Tibial nerve (tissue), 4 donors: ENCODE measurements at places on chromosomes 2 and 18.
A peak's percentile ranks its signal among the peaks of the same experiment; 100 is the strongest.

GRCh38 chr2:216286616-216287231, 85.6 kb downstream of the MARCHF4 start:
- DNase-seq: no peak

GRCh38 chr18:70520867-70521266, 232.0 kb downstream of the SOCS6 start:
- DNase-seq: no peak

- DNase-seq: no peak
Measured at GRCh38 chr2:177574356-177574755, 181.8 kb downstream of the AGPS start.

- DNase-seq: no peak
Measured at GRCh38 chr2:238879621-238880377, 31.9 kb downstream of the TWIST2 start.

GRCh38 chr2:178072383-178073301, at the start of gene PDE11A:
PDE11A (minus strand) TSS chr2:178072777; CDS start chr2:178072437, 340 bp downstream.
- DNase-seq: peak; percentile 52

GRCh38 chr18:75156139-75156750, 52.7 kb downstream of the PTGR3 start:
- DNase-seq: no peak

DNA sequence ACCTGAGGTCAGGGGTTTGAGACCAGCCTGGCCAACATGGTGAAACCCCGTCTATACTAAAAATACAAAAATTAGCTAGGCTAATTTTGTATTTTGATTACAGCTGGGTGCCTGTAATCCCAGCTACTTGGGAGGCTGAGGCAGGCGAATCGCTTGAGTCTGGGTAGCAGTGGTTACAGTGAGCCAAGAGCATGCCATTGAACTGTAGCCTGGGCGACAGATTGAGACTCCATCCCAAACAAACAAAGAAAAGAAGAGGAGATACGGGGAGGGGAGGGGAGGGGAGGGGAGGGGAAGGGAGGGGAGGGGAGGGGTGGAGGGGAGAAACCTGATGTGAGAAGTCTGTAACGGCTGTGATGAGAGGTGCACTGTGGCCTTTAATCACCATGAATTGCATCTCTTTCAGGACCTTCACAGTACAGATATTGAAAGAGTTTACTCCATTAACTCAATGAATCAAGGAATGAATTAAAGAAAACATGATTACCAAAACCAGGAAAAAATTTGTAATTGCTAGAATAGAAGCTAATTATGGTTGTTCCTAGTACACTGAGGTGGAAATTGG, 135.3 kb downstream of the CALCRL start:
- DNase-seq: no peak

- no peak for DNase-seq
Measured at GRCh38 chr18:58726671-58727070, 55.4 kb downstream of the MALT1 start.

DNA sequence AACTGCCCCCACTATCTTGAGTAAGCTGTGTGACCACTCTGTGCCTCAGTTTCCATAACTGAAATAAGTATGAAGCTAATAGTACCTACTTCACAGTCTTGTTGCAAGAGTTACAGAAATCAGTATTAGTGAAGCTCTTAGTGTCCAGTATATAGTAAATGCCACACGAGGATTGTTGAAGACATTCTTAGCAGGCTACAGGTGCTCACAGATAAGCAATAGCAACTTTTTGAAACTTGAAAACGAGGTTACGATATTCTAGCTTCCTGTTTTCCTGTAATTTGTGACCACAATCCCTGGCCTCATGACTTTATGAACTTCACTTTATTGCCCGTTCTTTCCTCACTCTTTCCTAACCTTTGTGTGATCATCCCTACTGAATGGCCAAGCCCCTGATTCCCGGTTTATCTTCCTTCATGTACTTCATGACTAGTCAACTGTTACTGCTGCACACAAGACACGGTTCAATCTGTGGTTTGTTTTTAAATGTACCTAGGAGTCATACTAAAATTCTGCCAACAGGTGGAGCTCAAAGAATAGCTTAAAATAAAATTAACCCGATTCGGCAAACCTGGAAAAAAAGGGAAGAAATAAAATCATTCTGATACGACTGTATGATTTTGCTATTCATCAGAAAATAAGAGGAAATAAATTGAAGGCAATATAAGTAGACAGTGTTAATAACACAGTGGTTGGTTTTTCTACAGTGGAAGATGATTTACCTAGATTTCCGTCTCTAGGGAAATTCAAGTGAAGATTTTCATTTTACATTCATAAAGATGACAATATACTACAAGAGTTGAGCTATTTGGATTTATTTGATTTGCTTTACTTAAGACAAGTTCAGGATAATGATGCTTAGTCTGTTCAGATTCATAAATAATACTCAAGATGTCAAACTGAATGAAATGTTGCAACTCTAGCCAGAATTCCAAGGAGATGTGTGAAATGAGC, 38.1 kb upstream of the STAT1 start:
- DNase-seq: no peak

- DNase-seq: no peak
Measured at GRCh38 chr18:46073474-46074331, 1.6 kb upstream of the PSTPIP2 start.

GRCh38 chr18:55268151-55268601, 308.9 kb upstream of the CCDC68 start:
- DNase-seq: no peak

GRCh38 chr18:70228536-70228935, 23.0 kb upstream of the RTTN start:
- no peak for DNase-seq

GRCh38 chr2:111100087-111100764, 20.5 kb upstream of the BCL2L11 start:
- no peak for DNase-seq

- peak; percentile 77 for DNase-seq
Measured at GRCh38 chr18:77054606-77055428, 77.8 kb downstream of the MBP start.

DNA sequence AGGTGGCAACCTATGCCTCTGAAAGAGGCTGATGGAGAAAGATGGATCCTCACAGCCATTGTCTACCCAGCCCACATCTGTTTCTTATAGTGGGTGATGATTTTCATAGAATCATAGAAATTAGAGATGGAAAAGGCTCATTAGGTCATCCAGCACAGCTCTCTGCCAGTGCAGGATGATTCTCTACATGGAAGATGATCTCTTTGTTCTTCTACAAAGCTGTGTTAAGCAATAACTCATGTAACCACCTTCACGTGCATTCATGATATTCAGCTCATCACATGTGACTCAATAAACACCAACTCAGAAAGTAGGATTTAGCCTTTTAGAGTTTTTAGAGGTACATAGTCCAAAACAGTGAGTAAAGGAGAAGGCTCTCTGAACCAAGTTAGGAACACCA, 539.4 kb upstream of the ID2 start:
- no peak for DNase-seq

DNA sequence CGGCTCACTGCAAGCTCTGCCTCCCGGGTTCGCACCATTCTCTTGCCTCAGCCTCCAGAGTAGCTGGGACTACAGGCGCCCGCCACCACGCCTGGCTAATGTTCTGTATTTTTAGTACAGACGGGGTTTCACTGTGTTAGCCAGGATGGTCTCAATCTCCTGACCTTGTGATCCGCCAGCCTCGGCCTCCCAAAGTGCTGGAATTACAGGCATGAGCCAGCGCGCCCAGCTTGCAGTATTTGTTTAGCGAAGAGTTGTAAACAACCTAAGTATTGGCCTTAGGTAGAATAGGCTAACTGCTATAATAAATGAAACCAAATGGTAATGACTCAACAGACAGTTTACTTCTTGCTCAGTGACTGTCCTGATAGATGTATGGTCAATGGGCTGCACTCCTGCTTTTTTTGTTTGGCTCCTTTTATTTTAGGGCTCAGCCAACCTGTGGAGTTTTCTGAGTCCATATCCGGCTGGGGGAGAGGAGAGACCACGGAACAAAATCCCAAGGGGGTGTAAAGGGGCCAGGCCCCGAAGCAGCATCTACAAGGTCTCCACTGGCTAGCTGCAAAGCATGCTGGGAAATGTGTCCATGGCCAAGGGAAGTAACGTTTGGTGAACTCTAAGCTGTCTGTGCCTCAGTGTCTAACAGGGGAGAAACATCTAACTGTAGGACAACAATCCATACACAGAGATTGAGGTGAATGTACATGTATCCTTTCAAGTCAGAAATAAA, 841.0 kb upstream of the ID2 start:
- no peak for DNase-seq

DNA sequence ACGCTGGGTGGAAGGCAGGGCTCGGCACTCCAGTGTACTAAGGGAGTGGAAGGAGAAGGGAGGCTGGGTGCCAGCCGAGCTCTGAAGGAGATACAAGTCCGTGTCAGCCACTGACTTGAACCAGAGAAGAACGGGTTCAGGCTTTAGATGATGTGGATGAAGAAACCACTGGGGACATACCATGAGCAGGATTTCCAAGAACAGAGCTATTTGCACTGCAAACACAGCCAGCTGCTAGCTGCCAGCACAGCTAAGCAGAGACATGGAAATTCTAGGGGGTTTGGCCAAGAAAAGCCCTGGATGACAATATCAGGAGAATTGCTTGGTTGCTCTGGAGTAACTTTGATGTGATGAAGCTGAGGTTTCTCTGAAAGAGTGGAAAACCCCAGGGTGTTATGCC, 5.2 kb downstream of the CD207 start:
- DNase-seq: no peak

DNA sequence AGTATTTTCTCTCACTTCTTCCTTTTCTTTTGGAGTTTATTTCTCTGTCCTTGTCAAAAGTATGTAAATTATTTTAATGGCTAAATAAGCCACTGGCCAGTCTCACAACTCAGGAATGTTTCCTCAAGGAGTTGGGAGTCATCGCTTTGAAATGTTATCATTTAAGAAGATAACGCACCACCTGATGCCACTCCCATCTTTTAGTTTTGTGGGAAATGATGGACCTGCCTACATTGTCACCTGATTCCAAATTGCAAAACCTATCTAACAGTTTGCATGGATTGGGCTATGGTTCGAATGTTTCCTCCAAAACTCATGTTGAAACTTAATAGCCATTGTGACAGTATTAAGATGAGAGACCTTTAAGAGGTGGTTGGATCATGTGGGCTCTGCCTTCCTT, 32.4 kb upstream of the PPM1B start:
- DNase-seq: no peak

DNA sequence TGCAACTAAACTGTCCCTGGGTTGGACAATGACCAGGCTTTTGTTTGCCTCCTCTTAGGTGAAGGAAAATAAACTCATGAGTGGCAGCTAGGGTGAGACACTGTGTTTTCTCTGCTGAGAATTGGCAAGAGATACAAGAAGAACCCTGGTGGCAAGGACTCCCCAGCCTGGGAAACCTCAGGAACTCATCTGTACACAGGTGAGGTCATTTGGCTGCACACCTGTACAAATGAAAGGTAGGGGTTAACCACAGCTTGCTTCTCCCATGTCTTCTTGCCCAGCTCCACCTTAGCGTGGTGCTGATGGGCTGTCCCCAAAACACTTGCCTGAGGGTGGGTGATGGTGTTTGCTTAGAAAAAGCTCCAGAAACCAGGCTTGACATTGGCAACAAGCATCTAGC, 97.2 kb upstream of the FAM136A start:
- DNase-seq: no peak

GRCh38 chr2:10989782-10990181, 78.0 kb downstream of the KCNF1 start:
- DNase-seq: no peak
